Glomerular endothelial cell (primary cell): ENCODE measurements at places on chromosomes 5 and 9. TPM values are rescaled to one million over a fixed set of nuclear protein-coding genes. Genes with fewer than 3 reads are reported as not detected.

Gene CCIN
- total RNA-seq: 0.19 and 0.29 TPM in 2 replicates

Gene RASGRF2
- total RNA-seq: 13.0 and 15.8 TPM in 2 replicates

DNA sequence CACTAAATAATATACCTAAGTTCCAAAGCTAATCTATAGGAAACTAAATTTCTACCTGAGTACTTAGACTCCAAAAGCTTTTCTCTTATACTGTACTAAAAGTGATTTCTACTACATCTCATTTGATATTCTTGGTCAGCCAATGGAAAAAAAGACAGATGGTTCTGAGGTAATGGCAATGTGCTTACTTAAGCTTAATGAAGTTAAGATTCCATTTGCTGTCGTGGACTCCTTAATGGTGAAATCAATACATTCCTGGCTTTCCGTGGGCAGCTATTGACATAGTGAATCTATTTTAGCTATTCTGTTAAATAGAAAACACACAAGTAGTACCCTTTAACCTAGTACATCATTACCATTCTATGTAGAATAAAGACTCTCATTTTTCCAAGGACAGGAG, 1825.6 kb upstream of the CDH9 start:
- DNase-seq: no peak

GRCh38 chr9:111831371-111832108, 36.8 kb upstream of the SHOC1 start:
- DNase-seq: no peak

DNA sequence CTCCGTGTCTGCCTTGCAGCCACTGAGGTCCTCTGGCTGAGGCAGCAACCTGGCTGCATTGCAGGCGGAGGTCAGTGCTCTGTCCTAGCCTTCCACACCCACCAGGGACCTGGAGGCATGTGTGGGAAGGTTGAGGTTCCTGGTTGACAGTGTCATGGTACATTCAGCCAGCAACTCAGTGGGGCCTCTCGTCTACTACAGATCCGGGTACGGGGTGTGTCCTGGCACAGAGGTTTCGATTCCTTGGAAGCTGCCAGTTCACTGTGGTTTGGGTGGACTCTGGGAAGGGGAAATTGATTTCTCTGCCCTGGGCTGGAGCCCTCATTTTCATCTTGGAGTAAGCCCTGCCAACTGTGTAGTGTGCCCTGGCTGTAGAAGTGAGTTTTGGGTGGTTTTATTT, 45.1 kb downstream of the PDE8B start:
- no peak for DNase-seq

DNA sequence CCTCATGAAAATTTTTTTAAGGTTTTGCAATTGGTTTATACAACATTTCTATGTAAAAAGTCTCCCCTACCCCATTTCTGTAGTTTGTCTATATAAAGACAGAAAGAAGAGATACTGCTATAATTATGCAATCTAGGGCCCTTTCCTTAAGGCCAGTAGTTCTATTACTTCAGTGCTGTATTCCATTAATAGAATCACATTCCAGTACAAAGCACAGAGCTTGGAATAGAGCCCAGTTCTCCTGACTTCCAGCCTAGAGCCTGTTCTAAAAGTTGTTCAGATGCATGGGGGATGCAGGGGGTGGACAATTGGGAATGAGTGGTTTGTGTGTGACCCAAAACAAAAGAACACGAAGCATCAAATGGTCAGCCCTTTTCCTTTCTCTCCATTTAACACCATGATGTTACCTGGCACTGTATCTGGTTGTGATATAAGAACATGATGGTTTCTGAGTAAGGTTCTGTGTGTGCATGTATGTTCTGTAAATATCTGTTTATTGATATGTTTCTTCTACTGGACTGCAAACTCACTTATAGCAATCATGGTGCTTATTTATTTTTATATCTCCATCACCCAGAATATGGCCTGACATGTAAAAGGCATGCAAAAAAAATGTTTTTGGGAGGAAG, 8.2 kb upstream of the GRAMD2B start:
- DNase-seq: no peak

DNA sequence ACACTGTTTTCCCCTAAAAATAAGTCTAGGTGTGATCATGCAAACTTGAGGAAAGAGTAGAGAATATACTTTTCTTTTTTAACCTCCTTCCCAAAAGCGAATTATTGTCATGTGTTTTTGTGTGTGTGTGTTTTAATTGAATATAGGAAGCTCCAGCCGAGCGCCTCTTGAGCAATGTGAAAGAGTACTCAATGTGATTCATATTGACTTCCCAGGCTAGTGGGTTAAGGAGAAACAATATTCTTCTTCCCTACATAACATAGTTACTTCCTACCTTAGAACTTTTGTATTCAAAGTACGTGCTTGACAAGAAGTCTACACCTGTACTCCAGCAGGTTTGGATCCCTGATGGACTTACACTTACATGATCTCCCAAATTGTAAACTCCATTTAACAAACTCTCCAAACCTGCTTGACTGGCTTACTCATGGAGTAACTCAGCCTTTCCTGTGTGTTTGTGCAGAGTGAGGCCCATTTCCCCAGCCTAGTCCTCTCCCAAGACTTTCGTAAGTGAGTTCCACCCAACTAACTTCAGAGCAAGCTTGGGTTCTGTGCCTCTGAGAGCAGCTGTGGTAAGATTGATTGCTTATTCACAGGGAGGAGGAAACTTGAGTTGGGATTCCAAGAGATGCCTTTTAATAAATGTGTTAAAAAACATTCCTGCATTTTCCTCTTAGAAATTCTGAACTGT, 9.3 kb downstream of the SLC28A3 start:
- no peak for DNase-seq

DNA sequence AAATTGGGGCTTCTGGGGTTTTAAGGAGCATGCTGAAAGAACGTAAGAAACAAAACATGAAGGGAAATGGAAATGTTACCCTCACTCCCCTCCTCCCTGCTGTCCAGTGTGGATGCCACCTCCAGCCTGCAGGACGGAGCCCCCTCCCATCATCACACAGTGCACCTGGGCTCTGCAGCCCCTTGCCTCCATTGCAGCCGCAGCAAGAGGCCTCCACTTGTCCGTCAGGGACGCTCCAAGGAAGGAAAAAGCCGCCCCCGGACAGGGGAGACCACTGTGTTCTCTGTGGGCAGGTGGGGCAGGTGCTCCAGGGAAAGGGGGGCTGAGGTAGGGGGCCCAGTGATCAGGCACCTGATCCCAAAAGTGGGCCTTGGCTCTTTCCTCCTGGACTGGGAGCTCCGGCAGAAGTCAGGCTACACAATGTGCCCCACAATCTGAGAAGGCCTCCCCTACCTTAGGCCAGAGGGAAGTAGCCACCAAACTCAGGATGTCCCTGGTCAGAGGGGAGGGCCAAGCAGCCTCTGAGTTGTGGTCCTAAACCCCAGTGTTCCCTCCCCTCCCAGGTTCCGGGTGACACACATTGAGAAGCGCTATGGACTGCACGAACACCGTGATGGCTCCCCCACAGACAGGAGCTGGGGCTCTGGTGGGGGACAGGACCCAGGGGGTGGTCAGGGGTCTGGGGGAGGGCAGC, 2.7 kb downstream of the RELL2 start:
- no peak for DNase-seq

DNA sequence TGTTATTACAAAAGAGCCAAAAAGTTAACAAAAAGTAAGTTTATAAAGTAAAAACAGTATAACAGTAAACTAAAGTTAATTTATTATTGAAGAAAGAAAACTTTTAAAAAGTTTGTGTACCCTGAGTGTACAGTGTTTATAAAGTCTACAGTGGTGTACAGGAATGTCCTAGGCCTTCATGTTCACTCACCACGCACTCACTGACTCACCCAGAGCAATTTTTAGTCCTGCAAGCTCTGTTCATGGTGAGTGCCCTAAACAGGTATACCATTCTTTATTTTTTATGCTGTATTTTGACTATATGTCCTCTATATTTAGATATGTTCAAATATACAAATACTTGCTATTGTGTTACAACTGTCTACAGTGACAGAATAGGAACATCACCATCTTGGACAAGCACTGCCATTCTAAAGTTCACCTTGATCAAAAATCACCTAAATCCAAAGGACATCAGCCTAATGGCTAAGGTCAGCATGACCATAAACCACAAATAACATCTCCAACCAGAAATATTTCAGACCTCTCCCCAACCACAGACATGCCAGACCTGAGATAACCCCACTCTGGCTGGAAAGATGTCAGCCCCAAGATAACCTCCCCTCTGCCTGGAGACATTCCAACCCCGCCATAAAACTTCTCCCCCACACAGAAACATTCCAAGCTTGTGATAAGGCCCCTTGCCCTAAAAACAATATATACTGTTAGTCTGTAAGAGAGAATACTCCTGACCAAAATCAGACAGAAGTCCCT, 56.1 kb downstream of the AGXT2 start:
- no peak for DNase-seq

DNA sequence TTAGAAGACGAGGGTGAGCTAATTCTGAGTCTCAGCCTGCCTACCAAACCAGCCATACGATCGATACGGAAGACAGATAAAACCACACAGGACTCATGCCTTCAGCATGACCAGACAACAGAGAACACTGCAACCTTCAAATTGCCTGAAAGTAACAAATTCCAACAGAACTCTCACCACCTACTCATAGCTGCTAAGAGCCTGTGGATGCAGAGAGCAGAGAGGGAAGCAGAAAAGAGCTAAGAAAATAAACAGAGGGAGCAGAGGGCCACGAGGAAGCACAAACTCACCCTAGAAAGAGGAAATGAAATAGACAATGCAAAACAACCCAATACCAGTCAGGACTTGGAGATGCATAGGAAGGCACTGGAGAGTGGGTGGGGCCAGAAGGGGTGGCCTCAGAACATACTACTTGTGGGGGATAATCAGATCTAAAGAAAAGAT, 86.7 kb upstream of the TAS2R1 start:
- no peak for DNase-seq

DNA sequence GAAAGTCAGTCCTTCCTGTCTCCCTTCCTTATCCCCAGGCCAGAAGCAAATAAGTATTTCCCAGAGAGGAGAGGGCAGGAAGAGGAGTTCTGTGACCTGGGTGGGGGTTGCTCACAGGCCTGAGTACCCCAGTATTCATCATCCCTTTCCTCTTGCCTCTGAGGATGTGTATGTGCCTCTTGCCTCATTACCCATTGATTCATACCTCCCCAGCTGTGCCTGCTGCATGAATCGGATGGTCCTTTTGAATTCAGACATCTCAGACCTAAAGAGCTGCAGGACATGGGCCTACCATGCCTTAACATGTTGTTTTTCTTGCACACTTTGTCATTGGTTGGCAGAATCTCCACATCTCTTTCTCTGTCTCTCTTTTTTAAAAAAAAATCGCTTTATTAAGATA, 112.8 kb upstream of the SHB start:
- no peak for DNase-seq

DNA sequence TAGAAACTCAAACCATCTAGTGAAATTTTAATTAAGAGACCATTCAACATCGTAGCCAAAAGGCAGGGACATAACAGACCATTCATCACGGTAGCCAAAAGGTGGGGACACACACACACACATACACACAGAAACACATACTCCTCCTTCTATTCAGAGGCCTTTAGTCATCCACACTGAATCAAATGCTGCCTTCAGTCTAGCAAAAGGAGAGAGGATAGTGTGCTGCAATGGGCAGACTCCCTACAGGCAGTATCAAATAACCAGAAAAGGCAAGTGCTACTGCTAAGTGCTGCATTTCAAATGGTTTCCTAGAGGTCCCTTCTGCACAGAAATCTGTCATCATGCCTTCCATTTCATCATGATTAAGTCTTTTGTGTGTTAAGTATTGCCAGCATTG, 303.9 kb downstream of the TRIM32 start:
- no peak for DNase-seq
